ENCODE measurements at places on chromosomes 7 and 10.

GRCh38 chr7:113548137-113548536 lies 370.7 kb downstream of the PPP1R3A start:
- DNase-seq = no peak

DNA sequence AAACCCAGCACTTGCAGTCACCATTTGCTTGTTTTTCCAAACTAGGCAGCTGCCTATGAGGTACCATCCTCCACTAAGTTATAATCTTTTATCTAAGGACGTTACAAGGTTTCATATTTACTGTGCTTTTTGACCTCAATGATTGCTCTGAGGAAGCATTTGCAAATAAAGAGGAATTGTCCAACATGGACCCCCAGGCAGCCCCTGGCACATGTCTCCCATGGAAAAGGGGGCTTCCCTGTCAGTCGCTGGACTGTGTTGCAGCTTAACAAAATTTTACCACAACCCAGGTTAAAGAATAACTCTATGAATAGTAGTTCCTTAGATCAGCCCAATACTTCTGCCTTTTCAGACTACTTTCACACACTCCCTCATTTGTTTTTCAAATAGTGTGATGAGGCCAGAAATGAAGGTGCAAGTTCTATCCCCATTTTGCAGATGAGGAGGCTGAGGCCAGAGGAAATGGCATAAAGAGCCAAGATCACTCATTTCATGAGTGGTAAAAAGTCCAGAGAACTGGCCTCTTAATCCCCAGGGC lies 52.8 kb upstream of the ZPBP start:
- no peak for DNase-seq

DNA sequence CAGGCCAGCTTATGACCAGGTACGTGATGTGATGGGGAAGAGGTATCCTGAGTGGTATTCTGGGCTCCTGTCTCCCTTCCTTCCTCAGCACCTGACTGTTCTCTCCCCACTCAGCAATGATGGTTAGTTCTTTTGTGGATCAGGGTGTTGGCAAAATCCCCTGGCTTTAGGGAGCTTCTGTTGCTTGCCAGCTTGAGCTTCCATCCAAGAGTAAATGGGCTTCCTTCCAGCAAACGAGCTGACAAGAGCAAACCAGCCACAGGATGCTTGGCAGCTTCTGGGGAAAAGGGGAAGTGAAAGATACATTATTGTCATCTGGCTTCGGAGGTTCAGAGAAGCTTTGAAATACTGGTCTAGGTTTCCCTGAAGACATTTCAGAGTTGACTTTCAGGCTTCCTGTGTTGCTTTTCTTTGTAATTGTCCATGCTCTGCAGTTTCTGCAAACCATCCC lies 5.2 kb downstream of the DUSP5 start:
- DNase-seq = no peak

GRCh38 chr7:50204581-50204980 lies 99.9 kb upstream of the IKZF1 start:
- DNase-seq = no peak

DNA sequence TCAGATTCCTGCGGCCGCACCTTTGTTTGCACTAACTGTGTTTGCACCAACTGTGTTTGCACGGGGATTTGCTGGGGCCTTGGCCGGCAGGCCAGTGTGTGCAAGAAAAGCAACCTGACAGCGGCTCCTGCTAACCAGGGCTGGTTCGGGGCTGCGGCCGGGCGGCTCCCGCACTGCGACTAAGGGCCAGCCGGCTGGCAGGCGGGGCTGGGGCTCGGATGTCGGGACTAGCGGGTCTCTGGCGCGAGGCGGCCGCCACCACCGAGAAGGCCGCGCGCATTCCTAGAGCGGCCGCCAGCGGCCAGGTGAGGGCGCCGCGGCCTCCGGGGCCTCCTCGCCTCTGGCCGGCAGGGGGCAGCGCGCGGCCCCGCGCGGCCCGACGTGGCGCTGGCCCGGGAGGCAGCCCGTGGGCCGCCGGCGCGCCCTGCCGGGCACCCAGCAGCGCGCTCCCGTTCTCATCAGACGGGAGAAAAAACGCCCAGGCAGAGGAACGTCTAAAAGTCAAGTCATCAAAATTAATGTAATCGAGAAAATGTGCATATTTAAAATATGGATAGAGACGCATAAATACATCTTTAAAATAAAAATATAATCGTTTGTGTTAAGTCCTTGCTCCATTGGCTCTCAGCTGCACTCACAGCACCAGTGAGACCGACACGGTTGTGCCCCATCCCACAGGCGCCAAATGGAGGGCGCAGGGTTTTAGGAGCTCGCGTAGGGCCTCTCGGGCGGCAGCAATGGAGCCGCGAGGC lies 38.5 kb downstream of the ZNF777 start:
- peak; percentile 60 for DNase-seq
